ENCODE measurements at places on chromosomes 5 and 9.

DNA sequence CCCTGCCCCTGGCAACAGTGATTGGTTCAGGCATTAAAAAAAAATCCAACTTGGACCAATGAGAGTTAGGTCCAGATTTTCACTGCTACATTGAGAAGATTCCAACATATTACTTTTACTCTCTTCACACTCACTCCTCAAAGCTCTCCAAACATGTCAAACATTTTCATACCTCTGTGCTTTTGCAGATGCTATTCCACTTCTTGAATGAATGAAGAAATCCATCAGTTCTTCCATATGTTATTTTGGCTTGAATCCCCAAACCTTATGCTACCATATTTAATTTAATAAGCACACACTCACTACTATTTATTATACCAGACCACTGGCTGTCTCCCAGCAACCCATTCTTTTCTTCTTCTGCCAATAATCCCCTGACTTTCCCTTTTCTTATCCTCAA is 87.1 kb downstream of the PPP2R2B start:
- no peak for DNase-seq

GRCh38 chr9:136853596-136854112 is 1.5 kb downstream of the MAMDC4 start:
- no peak for DNase-seq

DNA sequence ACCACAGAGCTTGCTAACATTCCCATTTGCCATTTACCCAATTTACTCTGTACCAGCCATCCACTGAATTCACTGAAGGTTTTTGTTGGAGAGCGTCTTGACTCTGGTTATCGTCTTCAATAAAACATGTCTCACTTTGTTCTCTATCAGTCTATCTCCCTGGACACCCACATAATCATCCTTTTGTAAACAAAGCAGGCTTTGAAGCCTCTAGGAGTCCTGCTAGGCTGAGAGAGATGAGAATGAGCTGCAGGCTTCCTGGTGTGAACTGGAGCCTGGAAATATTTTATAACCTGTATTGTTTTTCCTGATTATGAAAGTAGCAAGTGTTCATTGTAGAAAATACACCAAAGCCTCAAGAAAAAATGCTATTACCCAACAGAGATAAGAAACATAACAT is 140.6 kb upstream of the ZNF366 start:
- no peak for DNase-seq

DNA sequence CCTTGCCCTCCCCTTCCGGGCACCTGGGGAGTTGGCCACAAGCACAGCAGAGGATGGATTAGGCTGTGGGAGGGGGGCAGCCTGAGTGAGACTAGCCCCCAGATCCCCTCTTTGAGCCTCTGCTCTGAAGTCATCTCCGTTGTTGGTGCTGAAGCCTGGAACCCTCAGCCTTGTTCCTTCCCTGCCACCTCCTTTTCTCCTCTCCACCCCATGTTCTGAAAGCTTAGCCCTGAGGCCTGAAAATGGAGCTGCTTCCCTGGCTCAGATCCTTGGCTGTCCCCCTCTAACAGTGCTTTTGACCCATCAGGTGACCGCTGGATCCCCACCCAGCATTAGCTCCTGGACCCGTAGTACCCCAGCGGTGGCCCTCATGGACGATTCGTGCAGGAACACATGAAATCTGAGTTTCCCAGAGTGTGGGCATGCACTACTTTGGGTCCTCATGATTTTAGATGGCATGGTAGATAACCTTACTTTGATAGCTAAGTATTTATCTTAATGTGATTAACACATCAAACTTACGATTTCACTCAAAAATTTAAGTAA is 21.6 kb upstream of the ANGPTL2 start:
- no peak for DNase-seq

DNA sequence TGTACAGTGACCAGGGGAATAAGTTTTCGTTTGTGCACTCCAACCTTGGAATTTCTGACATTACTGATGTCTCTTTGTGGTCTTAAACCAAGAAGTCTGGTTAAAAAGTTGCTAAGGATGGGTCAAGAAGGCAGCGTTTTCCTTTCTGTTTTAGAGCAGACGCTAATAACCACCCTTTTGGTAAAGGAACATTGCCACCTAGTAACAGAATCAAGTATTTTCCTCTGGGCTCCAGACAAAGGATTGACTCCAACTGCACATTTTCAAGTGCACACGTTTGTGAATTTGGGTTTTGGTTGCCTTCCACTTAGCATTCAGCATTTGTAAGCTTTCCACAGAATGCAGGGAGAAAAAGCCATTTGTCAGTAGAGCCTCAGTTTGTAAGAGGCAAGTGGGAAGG is 22.2 kb upstream of the CEP78 start:
- DNase-seq = no peak

GRCh38 chr5:157530226-157530972 is 45.2 kb downstream of the ADAM19 start:
- DNase-seq = no peak

- no peak for DNase-seq
Observed at GRCh38 chr5:173514661-173515060, 101.8 kb downstream of the BOD1 start.

GRCh38 chr9:76707510-76707909 is 56.7 kb upstream of the PCA3 start:
- no peak for DNase-seq

GRCh38 chr5:73454379-73455036 is 5.9 kb upstream of the FOXD1 start:
- DNase-seq = peak; percentile 38

DNA sequence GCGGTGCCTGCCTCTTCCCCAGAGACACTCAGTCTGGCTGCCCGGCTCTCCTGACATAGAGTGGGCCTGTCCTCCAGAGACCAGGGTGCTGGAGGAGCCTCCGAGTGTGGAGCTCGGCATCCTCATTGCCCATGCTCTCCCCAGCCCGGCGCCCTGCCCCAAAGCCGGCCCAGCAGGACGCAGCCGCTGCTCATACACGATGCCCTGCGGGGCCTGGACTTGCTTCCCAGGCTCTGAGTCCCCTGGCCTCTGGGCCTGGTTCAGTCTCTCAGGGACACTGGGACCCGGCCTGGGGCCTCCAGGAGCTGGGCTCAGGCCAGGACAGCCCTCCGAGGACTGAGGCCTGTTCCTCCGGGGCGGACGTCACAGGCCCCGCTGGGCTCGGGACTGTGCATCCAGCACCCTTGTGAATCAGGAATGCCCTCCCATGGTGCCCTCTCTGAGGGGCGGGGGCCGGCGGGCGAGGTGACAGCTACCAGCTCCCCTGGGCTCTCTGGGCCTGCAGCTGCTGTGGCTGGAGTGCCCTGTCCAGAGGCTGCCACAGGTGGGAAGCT is 23.2 kb downstream of the TPPP start:
- no peak for DNase-seq

GRCh38 chr5:155619688-155620087 is 606.1 kb downstream of the KIF4B start:
- DNase-seq = no peak

- DNase-seq = no peak
Observed at GRCh38 chr5:1488882-1489680, 34.7 kb downstream of the LPCAT1 start.

DNA sequence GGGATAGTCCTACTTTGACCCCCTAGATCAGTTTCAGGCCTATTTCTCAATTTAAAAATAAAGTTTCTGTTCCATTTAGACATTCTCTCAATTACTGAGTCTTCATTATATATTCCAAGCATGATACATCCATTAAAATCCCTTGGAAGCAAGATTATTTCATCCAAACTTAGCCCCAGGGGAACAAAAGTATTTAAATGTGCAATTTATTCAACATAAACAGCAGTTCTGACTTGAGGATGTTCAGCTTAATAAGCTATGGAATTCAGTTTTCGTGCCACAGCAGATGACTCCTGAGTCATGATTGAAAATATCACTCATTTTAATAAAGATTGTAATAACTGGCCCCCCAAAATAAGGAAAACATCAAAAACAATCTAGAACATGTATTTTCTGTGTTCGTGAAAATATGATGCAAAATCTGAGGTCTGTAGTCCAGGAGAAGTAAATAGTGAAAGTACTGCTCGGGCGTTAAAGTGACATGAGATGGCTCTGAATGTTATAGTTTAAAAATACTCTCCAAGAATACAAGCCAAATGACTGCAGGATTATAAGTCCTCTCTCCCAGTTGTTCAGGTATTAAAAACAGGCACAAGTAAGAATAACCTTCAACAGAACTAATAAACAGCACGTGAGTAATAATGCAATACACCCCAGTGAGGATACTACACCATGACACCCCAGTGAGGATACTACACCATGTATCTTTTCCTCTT is 67.1 kb downstream of the RETREG1 start:
- DNase-seq = no peak

- no peak for DNase-seq
Observed at GRCh38 chr5:133930813-133931090, 37.7 kb downstream of the C5orf15 start.

DNA sequence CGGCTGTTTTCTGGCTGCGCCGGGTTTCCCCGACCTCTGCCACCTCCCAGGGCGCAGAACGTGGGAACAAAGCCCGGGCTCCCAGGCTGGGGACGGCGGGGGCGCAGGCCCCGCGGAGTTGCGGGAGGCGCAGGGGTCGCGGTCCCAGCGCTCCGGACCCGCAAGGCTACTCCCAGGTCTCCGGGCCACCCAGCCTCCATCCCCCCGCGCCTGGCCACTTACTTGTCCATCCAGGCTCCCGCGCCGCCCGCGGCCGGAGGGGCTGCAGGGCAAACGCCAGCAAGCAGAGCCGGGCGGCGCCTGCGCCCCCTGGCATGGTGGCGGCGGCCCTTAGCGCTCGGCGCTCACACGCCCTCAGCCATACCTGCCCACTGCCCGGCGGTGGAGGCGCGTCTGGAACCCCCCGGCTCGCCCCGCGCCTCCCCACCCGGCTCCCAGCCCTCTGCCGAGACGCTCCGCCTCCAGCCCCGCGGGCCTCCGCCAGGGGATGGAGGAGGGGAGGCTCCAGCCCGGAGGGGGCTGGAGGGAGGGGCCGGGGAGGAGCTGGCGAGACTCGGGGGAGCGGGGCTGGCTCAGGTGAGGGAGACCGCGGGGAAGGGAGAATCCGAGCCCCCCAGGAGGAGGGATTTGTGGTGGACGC is at the start of gene ADAM19:
Gene ADAM19 (minus strand): TSS at position 395 of the 640 bp plus-strand sequence. CDS start 79 bp downstream, at position 316.
- no peak for DNase-seq

GRCh38 chr9:18699764-18700163 is 225.8 kb downstream of the ADAMTSL1 start:
- DNase-seq = no peak

GRCh38 chr5:83006683-83007283 is 70.4 kb downstream of the TMEM167A start:
- DNase-seq = no peak

DNA sequence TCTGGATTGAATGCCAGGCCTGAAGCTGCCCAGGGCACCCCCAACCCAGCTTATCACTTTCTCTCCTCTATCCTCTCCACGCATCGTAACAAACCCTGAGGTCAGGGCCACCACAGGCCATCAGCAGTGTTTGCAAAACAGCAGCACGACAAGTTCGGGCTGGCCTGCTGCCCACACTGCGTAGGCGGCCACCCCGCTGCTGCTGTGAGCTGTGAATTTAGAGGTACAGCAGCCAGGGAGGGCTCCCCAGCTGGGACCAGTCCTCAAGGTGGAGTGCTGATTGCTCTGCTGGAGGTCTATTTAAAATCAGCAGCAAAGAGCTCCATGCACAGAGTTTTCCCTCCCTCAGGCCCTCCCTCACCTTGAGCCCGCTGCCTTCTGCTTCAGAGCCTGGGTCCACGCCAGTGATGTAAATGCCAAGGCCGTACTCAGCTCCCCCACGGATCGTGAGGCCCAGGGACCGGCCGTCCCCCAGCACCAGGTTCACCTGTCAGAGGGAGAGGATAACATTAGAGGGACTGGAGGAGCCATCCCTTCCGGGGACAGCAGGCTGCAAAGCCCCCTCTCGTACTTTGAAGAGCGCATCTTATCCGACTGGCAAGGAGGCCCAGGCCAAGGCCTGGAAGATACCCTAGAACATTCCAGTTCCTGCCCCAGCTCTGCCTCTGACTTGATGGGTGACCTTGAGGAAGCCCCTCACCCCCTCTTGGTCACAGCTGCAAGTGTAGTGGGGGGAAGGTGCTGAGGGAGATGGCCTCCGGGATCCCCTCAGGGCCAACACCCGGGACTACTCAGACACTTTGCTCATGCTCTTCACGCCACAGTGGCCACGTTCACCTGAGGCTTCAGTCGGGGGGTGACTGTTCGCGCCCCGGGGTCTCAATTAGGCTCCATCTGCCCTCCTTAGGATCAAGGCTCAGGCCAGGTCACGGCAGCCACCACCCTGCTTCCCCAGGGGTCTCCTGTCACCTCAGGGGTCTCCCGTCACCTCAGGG is 39.1 kb downstream of the WHRN start:
- DNase-seq = no peak

- DNase-seq = no peak
Observed at GRCh38 chr9:98482226-98482625, 226.5 kb downstream of the GABBR2 start.

GRCh38 chr5:150254774-150255173 is 34.8 kb downstream of the CAMK2A start:
- no peak for DNase-seq

GRCh38 chr5:19584131-19584530 is 403.9 kb downstream of the CDH18 start:
- no peak for DNase-seq

GRCh38 chr5:167658889-167659288 is 632.6 kb upstream of the WWC1 start:
- DNase-seq = no peak

DNA sequence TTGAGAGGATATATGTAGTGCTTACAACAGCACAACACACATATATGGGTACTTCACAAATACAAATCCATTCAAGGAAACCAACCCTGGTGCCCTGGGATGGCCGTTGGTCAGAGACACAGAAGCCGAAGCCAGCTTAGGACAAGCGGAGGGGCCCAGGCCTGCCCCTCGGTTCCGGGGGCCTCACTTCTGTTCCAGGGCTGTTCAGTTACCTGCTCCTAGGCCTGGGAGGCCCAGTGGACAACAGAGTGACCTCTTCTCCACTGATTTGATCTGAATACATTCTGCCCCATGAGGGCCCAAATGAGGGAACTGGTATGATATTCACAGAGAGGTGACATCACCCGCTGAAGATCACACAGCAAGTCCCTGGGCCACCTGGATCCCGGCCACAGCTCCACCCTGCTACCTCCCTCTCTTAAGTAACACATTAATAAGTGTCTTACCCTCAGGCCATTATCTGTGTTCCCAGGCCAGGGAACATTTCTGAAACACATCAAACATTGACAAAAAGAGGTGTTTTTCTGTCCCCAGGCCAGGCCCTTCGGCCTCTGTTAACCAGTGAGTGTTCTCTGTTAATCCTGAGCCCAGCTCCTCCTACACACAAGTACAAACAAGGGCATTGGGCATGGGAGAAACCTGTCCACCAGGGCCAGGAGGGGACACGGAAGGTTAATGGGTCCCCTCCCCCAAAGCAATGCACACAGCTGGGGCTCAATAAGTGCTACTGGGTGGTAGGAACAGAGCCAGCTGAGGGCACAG is 4.5 kb upstream of the GRHPR start:
- peak; percentile 52 for DNase-seq

- no peak for DNase-seq
Observed at GRCh38 chr5:87399720-87400119, 13.0 kb downstream of the CCNH start.

All from mucosa of gallbladder (tissue), 1 donor.